ENCODE measurements at places on chromosomes 7 and 10. TPM values are rescaled to one million over a fixed set of nuclear protein-coding genes. Genes with fewer than 3 reads are reported as not detected.
A peak's percentile ranks its signal among the peaks of the same experiment; 100 is the strongest.

DNA sequence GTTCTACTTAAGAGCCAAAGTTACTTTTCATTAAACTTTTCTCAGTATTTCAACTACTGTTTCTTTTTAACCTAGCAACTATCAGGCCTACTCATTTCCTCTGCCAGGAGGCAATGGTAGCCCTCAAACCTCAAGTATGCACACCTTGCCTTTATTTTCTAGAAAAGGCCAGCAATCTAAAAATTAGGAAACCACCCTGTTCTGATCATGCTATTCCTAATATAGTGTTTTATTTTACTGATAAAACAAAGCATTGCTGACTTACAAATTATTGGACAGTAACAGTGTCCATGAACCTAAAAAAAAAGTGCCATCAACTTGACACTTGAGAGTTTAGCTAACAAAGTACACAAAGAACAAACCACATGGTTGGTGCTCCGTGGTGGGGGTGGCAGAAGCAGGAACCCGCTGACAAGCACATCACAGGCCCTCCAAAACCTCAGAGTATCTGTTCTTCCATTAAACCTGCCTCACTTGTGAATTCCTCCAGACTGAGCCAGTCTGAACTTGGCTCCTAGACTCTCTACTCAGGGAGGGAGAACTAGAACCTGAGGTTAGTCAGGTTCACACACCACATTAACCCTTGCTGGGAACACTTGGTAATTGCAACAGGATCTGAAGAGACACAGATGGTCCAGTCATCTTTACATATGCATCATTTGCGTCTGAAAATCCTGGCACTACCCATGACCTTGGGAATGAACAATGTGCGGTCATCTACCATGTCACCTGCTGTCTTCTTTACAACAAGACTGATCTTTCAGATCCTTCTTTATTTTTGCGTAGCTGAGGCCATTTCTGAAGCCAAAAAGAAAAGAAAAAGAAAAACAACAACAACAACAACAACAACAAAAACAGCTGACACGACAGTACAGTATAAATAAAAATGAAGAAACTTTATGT, 31.9 kb downstream of the PIP4K2A start:
- peak; percentile 52 for DNase-seq

GRCh38 chr10:15783941-15784636, 64.4 kb upstream of the ITGA8 start:
- DNase-seq: no peak

FEZF1 gene
- not detected for polyA plus RNA-seq

DNA sequence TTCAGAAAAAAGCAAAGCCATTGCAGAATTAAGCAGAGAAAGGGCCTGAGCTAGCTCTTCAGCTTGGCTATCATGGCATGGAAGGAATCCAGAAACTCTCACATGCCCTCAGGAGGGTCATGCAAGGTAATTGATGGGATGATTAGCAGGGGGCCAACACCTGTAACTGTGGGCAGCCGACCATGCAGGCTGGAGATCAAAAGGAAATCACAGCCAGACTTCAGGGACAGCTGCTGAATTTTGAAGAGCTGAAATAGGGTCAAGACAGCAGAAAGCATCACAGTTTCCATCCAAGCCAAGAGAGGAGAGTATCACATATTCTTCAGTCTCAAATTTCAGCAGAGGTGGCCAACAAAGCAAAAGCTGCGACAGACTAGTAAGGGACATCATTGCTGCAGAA, 239.6 kb upstream of the STEAP1 start:
- no peak for DNase-seq

DNA sequence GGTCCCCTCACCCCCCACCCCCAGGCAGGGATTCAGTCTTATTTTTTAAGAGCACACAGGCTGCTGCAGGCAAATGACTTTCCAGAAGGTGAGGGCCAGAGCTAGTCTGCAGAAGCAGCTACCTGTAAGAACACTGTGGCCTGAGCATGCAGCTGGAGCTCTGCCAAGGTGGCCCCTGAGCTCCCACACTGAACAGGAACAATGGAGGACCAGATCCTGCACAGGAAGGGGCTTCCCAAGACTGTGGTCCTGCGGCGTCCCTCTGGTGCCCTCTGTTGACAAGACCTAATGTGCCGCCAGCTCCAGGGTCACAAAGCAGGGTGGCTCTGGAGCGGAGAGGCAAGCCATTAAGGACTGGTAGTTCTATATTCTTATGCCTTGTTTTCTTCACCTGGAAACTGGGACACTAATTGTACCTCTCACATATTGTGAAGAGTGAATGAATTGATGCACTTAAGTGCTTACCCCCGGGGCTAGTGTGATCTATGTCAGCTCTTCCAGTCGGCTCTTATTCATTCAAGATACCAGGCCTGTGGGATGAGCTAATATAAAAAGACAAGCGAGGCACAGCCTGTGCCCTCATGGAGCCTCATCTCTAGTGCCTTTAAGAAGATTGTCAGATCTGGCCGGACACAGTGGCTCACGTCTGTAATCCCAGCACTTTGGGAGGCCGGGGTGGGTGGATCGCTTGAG, 8.0 kb upstream of the BEND7 start:
- DNase-seq: peak; percentile 16

PTF1A gene
- not detected for polyA plus RNA-seq

BLNK gene
- 158 TPM for polyA plus RNA-seq

AGR2 gene
- polyA plus RNA-seq: not detected

LIPN gene
- not detected for polyA plus RNA-seq

DNA sequence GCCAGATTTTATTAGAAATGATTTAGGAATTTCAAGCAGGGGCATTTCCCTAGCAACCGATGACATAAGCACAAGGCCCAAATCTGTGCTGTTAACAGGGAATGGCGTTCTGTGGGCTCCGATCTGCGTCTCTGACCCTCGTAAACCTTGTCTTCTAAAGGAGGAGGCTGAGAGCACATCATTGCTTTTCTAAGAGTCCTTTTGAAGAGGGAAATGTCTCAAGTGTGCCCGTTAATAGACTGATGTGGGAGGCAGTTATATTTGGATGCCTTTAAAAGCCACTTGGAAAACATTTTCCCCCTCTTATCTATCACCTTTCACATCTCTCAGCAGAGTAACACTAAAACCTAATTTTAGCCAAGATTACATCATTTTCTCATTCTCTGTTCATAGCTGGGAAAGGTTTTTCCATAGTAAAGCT, 424.1 kb upstream of the GALNT17 start:
- no peak for DNase-seq

KNDC1 gene
- 0.01 TPM for polyA plus RNA-seq

GRCh38 chr7:968205-969105, 6.9 kb downstream of the COX19 start:
- no peak for DNase-seq

ANKRD61 gene
- polyA plus RNA-seq: 0.51 TPM

- DNase-seq: no peak
Measured at GRCh38 chr10:1853801-1854200, 116.5 kb upstream of the ADARB2 start.

EBLN1 gene
- not detected for polyA plus RNA-seq

GRCh38 chr7:98668255-98668654, 51.2 kb downstream of the NPTX2 start:
- DNase-seq: no peak

DNA sequence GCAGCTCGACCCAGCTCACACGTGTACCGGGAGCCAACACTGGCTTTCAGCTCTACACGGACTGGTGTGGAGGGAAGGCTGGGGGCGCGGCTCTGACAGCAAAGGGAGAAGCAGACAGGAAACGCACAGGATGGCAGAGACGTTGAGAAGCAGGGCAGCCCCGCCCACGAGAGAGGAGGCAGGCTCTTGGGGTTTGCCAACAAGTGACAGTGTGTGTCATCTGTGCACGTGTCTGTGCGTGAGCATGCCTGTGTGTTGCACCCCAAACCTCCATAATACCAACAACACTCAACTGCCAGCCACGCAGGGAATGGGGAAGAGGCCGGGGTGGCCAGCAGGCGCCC, 64.4 kb upstream of the PDGFA start:
- no peak for DNase-seq

DNA sequence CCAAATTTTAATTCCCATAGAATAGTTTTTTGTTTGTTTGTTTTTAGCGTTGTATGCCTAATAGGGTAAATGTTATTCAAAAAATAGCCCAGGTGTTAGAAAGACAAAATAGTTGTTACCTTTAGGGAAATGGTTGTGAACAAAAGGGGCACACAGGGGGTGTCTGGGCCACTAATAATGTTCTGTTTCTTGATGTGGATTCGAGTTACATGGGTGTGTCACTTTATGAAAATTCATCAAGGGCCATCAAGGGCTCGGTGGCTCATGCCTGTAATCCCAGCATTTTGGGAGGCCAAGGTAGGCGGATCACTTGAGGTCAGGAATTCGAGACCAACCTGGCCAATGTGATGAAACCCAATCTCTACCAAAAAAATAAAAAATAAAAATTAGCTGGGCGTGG, 531.8 kb upstream of the C7orf33 start:
- DNase-seq: no peak

GRCh38 chr10:128431083-128431482, 304.9 kb upstream of the MKI67 start:
- DNase-seq: no peak

- DNase-seq: no peak
Measured at GRCh38 chr7:65832281-65832680, 40.6 kb upstream of the VKORC1L1 start.
